Fibroblast of lung (primary cell): ENCODE measurements at places on chromosomes 5 and 9. TPM values are rescaled to one million over a fixed set of nuclear protein-coding genes. Genes with fewer than 3 reads are reported as not detected.

The TMEM252 gene
- not detected in 2 replicates for total RNA-seq

The F2RL1 gene
- 20.8 and 25.1 TPM in 2 replicates for total RNA-seq

The PCA3 gene
- not detected in 2 replicates for total RNA-seq

The NUTM2G gene
- not detected in 2 replicates for total RNA-seq

The DBN1 gene
- 96.4 and 102 TPM in 2 replicates for total RNA-seq

The CCNO gene
- not detected in 2 replicates for total RNA-seq

The PFN3 gene
- total RNA-seq, result not detected in 2 replicates

The MARCOL gene
- not detected in 2 replicates for total RNA-seq

The SOHLH1 gene
- not detected in 2 replicates for total RNA-seq
